ENCODE measurements at places on chromosomes 3 and 15.

DNA sequence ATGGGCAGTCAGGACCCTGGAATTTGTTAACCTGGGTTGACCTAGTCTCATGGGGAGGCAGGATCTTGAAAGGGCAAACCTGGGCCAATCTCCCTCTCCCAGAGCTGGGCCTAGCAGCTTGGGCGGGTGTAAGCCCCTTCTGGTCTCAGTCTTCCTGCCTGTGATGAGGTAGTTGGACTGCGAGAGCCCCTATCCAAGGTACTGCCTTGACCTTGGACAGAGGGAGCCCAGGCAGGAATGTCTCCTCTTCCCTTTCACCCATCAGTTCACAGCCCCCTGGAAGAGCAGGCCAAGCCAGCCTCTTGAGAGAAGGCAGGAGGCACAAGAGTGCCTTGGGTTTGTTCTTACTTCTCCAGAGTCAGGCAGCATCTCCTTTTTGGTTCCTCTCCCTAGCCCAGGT is 24.7 kb upstream of the SEMA3F start:
- no peak for DNase-seq

- no peak for DNase-seq
These were observed 48.1 kb downstream of the IQSEC1 start for GRCh38 chr3:13025090-13025489.

GRCh38 chr3:129892857-129893580 is 492 bp downstream of the TMCC1 start:
- peak; percentile 43 for DNase-seq

DNA sequence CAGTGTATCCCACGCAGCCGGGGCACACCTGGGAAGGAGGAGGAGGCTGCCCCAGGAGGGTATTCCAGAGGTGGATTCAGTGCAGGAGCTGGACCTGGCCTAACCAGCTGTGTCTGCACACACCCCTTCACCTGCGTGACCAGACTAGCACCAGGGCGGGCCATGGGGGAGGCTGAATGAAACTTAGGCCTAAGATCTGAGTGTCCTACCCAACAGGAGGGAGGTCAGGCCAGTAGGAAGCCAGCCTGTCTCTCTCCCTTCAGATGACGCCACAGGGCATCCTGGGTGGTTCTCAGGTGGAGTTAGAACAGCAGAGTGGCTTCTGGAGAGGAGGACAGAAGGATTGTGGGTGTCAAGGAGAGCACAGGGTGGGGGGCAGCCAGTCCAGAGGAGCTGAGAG is 3.4 kb upstream of the SEMA3F start:
- DNase-seq = no peak

GRCh38 chr15:82640672-82641071 is 6.5 kb downstream of the CPEB1 start:
- DNase-seq = no peak

DNA sequence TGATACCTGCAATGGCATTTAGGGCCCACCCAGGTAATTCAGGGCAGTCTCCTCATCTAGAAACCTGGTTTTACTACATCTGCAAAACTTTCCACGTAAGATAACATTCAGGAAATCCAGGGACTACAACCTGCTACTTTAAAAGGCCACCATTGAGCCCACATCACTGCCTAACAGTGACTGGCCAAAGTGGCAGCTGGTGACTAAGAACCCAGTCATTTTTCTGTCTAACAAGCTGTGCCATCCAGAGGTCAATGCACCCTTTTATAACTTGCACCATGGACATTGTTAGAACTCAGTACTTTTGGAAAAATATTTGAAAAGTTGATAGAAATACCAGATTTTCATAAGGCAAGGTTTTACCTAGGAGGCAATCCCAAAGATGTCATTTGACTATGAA is 492.4 kb downstream of the OTOL1 start:
- DNase-seq = no peak

DNA sequence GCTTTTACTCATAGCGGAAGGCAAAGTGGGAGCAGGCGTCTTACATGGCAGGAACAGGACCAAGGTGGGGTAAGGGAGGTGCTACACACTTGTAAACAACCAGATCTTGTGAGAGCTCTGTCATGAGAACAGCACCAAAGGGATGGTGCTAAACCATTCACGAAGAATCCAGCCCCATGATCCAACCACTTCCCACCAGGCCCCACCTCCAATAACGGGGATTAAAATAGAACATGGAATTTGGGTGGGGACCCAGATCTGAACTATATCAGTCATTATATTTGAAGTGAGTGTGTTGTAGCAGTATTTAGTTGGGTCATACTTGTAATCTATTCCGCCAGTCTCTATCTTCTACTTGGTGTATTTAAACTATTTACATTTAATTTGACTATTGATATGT is 190.9 kb downstream of the RPLP1 start:
- no peak for DNase-seq

DNA sequence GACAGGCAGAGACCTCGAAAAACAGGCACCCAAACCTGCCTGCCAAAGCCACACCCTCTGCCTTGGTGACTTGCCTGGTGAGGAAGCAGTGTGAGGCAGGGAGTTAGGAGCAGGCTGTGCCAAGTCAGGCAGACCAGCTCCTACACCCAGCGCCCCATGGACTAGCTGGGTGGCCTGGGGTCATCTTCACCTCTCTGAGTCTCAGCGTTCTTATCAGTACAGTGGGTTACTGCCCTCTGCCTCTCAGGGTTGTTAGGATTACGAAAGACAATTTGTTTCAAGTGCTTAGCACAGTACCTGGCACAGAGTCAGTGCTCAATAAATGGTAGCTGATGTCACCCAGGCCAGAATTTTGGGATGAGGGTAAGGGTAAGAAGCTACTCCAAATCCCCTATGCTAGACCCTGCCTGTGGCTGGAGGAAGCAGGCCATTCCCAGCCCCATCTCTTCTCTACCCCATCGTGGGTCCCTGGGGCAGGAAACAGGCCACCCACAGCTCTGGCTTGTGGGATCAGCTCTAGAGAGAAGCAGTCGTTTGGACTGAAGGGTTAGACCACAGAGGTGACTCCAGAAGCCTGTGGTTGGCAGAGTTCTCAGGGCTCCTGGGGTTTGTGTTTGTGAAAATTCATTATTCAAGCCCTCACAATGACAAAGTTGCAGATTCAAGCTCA is 10.1 kb downstream of the SLC51B start:
- no peak for DNase-seq

- no peak for DNase-seq
These were observed 33.2 kb downstream of the SLC25A26 start for GRCh38 chr3:66253790-66254620.

- no peak for DNase-seq
These were observed 58.4 kb downstream of the ALCAM start for GRCh38 chr3:105425153-105425502.
